ENCODE measurements at places on chromosomes 12 and 14.

GRCh38 chr12:96447256-96447655 is 42.1 kb upstream of the CFAP54 start:
- DNase-seq, result no peak

- DNase-seq, result peak; percentile 16
Measured at GRCh38 chr12:104137001-104137901, 759 bp downstream of the NFYB start.

DNA sequence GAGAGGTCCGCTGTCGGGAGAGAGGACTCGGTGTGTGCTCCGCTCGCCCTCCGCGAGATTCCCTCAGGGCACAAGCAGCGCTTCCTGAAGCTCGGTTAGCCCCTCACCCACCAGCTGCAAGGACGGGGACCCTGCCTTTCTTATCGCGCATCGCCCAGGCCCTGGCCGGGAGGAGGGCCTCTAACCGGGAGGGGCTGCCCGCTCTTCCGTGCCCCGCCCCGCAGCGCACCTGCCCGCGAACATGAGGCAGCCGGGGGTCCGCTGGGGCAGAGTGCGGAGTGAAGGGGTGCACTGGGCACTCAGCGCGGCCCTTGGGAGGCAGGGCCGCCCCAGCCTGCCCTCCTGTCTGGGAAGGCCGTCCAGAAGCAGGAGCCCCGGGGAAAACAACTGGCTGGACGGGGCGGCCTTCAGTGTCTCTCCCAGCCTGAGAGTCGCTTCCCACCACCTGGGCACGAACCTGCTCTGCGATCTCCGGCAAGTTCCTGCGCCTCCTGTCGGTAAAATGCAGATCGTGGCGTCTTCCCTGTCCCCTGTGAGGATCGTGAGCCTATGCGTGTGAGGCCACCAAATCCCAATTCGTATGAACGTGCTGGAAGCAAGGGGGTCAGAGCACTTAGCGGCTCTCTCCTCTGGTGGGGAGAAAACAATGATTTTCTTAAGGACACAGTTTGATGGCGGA is 28.0 kb upstream of the ADIPOR2 start:
- DNase-seq, result no peak

GRCh38 chr14:36662543-36663403 is 1.1 kb downstream of the PAX9 start:
- no peak for DNase-seq
